ENCODE measurements at places on chromosomes 16 and 17. TPM values are rescaled to one million over a fixed set of nuclear protein-coding genes. Genes with fewer than 3 reads are reported as not detected.
A peak's percentile ranks its signal among the peaks of the same experiment; 100 is the strongest.

The FOXN1 gene
- 3.4 TPM for total RNA-seq

The SRCIN1 gene
- total RNA-seq, result 5.2 TPM

The LRRC37A gene
- 3.4 TPM for total RNA-seq

The TMEM204 gene
- total RNA-seq, result 33.1 TPM

The MATCAP1 gene
- 17.4 TPM for total RNA-seq

The TERB1 gene
- total RNA-seq, result not detected

The ALDH3A1 gene
- 14.2 TPM for total RNA-seq

The TP53TG3C gene
- total RNA-seq, result not detected

The TEKT1 gene
- total RNA-seq, result not detected

The RNF227 gene
- 2.9 TPM for total RNA-seq

The CTRB1 gene
- not detected for total RNA-seq

The CCL22 gene
- total RNA-seq, result 0.49 TPM

The ZP2 gene
- total RNA-seq, result not detected

The CHRNE gene
- 0.98 TPM for total RNA-seq

The CA7 gene
- not detected for total RNA-seq

- DNase-seq, result no peak
These were observed 6.8 kb downstream of the UBALD2 start for GRCh38 chr17:76271669-76272540.

GRCh38 chr17:17547210-17547764, 44.2 kb downstream of the PEMT start:
- DNase-seq, result no peak

DNA sequence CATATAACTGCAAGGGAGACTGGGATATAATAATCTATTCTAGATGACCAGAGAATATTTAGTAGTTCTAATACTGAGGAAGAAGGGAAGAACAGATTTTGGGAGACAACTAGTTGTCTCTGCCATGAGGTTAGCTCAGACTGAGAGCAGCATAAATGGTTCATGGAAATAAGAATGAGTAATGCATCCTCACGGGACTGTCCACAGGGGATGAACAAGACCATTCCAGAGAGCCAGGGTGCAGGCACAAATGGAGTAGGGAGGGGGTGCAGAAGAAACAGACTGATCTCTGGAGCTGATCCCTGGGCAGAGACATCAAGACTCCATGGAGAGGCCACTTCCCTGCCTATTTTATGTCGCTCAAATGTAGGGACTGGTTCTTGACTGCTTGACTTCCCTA, 30.4 kb downstream of the NLRC5 start:
- DNase-seq, result no peak

DNA sequence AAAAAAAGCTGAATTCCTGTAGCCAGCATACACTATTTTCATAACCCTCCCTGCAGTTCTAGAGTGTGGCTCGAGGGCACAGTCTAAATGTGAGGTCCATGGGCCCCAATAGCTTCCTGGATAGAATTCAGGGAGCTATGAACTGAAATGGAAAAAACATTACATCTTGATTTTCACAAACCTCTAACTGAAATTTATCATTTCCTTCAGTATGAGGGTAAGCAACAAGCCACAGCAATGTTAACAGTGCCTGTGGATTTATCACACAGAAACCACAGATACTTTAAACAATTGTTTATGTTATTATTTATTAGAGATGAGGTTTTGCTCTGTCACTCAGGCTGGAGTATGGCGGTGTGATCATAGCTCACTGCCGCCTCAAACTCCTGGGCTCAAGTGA, 18.2 kb downstream of the TMEM92 start:
- no peak for DNase-seq

DNA sequence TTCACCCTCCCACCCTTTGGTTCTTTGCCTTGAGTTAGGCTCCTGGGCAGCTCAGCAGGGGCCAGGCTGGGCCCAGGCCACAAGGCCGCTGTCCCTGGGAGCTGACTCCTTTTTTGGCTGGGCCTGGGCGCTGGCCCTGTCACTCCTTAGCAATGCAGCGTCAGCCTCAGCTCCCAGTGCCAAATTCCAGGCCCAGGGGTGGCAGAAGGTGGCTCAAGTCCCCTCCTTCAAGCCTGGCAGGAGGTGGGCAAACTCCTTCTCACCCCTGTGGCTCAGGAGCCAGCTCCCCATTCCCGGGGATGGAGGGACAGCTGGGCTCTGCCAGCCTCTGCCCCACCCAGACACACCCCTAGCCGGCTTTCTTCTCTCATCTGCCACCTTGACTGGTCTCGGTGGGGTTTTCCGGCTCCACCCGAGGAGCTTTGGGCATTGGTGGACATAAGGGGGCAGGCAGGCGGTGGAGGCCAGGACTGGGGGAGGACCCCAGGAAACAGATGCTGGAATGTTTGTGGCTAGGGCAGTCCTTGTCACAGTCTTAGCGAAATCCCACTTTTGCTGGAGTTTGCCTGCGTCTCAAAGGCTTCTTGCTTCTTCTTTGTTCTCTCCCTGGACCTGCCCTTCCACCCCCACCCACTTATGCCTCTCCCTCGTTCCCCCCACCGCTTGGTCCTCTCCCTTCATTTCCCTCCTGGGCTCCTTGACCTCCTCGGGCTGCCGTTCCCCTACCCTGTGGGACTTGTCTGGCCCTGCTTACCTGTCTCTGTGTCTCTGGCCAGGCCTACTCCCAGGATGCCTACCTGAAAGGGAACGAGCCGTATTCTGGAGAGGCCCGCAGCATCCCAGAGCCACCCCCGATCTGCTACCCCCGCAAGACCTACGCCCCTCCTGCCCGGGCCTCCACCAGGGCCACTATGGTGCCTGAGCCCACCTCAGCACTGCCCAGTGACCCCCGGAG, 37.4 kb downstream of the ARHGAP23 start:
- no peak for DNase-seq

GRCh38 chr17:28896884-28897768, at the start of gene FLOT2:
Gene FLOT2 (minus strand): TSS chr17:28897733. CDS start chr17:28897574, 159 bp downstream.
- no peak for DNase-seq

GRCh38 chr16:58222532-58223316, 24.8 kb upstream of the CSNK2A2 start:
- no peak for DNase-seq

GRCh38 chr16:50548909-50549560, 839 bp downstream of the NKD1 start:
- DNase-seq, result no peak

- no peak for DNase-seq
These were observed 16.2 kb upstream of the PVALEF start for GRCh38 chr17:81148986-81149533.

DNA sequence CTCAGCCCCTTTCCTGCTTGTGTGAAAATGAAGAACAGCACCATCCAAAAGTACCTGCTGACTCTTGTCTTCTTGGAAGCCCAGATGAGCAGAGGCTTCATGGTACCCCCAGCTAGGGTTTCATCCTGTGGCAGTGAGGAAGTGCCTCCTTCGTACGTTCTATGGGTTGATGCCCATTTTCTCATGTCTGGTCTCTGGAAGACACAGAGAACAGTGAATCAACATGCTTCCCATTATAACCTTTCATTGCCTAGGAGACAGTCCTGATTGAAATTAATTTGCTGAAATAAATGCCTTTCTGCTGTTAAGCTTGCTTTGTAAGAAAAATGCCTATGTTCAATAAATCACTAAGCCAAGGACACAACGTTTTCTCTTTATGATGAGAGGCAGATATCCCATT, 36.5 kb downstream of the RCVRN start:
- peak; percentile 55 for DNase-seq

DNA sequence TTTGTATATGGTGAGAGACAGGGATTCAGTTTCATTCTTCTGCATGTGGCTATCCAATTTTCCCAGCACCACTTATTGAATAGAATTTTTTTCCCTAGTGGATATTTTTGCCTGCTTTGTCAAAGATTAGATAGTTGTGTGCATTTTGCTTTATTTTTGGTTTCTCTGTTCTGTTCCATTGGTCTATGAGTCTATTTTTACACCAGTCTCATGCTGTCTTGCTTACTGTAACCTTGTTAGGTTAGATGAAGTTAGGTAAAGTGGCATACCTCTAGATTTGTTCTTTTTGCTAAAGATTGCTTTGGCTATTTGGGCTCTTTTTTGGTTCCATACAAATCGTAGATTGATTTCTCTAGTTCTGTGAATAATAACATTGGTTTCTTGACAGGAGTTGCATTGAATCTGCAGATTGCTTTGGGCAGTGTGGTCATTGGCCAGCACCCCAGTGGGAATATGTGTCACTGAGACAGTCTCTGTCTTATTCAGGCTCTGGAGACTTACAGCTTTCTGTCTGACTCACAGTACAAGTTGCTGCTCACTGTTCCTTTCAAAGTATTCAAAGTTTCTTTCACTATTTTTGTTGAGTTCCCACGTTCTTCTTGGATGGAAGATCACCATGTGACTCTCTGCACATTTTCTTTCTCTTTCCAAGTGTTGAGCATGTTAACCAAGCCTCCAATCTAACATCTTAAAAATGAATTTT, 709.1 kb downstream of the CDH11 start:
- no peak for DNase-seq

DNA sequence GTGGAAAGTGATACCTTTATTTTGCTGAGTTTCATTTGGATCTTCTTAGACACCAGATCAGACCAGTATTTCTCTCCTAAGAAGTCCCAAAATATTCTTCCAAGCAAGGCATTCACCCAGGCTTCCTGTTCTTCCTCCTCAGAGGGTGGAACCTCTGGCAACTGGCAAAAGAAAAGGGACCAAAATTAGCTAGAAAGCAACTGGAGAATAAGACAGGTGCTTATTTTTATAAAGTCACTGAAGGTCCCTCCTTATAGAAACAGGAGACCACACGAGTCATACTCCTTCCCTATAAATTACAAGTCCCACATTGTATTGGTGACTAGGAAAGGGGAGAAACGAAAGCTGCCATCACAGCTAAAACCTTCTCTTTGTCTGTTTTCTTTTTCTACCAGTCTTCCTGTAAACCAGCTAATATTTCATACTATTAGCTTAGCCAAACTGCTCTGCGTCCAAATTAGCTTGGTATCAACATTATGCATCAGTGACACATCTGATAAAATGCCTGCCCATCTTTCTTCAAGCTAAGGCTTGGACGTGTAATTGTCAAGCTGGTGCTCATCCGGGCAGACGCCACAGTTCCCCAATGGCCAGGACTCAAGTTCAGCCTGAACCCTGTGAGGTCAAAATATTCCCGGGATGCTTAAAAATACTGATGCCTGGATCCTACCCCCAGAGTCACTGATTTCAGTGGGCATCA, 47.5 kb upstream of the ERN1 start:
- DNase-seq, result peak; percentile 10

DNA sequence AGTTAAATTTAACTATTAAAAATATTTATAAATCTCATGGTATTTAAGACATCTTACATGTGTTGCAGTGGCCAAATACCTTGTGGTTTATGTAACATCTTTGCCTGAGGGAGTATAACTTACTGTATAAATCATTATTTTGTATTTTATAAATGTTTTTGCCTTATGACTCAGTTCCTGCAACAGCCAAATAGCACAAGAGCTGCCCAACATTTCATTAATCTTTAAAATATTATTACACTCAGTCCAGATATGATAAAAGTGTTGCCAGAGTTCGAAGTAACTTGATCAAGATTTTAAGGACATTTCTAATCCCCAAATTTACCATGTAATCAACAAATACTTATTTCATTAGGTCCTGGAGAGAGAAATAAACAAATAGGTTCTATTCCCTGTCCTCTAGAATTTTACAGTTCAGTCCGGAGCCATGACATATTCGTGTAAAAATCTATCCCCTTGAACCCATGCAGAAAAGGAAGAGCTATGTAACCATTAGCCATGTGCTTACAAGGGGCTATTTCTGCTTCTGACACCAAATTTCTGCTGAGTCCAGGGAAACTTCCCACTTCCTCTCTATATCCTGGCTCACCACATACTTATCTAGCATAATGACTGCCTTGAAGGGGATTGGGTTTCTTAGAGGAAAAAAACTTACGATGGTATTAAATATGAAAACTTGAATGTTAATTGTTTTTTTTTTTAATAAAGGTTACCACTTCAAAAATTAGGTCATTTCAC, 44.0 kb downstream of the IRX6 start:
- DNase-seq, result no peak

DNA sequence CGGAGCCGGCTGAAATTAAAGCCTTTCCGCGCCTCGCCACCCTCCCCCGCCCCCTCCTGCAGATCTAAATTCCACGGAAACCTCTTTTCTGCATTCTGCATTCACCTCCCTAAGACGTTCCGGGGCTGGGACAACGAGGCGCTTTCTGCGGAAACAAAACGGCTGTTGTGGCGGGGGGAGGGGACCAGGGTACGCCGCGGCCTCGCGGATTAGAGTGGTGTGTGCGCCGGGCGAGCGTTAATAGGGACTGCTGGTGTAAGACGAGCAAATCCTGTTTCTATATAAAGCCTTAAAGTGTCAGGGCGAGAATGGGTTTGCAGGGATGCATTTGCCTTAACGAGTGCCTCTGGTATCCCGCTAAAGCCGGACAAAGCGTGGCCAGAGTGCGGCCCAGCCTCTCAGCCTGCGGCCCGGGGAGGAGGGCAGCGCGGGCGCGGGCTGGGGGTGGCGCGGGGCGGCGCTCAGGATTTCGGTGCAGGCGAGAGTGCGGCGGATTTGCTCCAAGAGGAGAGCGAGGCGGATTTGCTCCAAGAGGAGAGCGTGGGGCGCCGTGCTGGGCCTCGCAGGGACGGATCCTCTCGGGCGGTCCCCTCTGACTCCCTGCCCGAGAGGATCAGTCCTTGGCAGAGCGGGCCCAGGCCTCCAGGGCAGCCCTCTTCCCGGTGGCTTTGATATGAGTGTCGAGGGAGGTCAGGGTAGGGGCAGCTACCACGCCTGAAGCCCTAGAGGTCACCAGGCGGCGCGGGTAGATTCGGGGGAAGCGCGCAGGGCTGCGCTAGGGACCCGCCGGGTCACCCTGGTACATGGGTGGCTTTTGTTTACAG, 5.1 kb downstream of the BAHCC1 start:
- DNase-seq, result no peak

- DNase-seq, result no peak
These were observed 1400.1 kb downstream of the CDH8 start for GRCh38 chr16:60636117-60636516.

- no peak for DNase-seq
These were observed 116.4 kb downstream of the NPIPB5 start for GRCh38 chr16:22627043-22627442.

GRCh38 chr16:68290450-68290849, 20.3 kb downstream of the SLC7A6OS start:
- no peak for DNase-seq

GRCh38 chr17:11628374-11628773, 30.1 kb downstream of the DNAH9 start:
- no peak for DNase-seq

GRCh38 chr17:28499684-28500357, 6.3 kb upstream of the FOXN1 start:
- no peak for DNase-seq
